Stimulated activated CD8-positive, alpha-beta memory T cell treated with anti-CD3 and anti-CD28 coated beads, Interleukin-4, amount 100 ng/mL, for 48 hours (primary cell): ENCODE measurements at places on chromosomes 16 and 17.

GRCh38 chr16:77816293-77816692 is 27.9 kb downstream of the VAT1L start:
- no peak for DNase-seq

- no peak for DNase-seq
These were observed 23.2 kb downstream of the NLK start for GRCh38 chr17:28065706-28066105.

- DNase-seq: no peak
These were observed 46.6 kb downstream of the STH start for GRCh38 chr17:46045639-46046038.

DNA sequence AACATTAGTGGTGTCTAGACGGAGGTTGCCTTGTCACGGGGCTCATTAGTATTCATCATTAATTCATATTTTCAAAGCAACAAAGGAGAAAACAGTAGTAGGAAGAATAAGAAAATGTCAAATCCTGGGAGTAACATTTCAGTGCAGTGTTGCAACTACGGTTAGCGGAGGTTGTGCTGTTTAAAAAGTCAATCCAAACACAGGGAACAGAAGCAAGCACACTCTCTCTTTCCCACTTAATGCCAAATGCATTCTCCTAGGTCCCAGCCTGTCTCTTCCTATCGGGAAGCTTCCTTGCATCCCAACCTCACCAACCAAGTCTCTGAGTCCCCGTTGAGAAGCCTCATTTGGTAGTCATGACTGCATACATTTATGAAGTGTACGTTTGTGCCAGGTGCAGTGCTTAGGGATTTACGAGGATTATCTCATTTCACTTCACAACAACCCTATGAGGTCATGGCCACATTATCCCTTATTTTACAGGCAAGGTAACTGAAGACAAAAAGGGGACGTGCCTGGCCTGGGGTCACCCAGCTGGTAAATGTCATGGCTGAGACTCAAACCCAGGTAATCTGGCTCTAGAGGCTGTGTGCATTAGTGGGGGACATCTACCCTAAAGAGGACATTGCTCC is 283.6 kb upstream of the SALL1 start:
- no peak for DNase-seq

- no peak for DNase-seq
These were observed 1.8 kb downstream of the RUNDC3A start for GRCh38 chr17:44310188-44310587.

GRCh38 chr16:72787514-72788268 is 260.2 kb downstream of the ZFHX3 start:
- DNase-seq: peak; percentile 76

DNA sequence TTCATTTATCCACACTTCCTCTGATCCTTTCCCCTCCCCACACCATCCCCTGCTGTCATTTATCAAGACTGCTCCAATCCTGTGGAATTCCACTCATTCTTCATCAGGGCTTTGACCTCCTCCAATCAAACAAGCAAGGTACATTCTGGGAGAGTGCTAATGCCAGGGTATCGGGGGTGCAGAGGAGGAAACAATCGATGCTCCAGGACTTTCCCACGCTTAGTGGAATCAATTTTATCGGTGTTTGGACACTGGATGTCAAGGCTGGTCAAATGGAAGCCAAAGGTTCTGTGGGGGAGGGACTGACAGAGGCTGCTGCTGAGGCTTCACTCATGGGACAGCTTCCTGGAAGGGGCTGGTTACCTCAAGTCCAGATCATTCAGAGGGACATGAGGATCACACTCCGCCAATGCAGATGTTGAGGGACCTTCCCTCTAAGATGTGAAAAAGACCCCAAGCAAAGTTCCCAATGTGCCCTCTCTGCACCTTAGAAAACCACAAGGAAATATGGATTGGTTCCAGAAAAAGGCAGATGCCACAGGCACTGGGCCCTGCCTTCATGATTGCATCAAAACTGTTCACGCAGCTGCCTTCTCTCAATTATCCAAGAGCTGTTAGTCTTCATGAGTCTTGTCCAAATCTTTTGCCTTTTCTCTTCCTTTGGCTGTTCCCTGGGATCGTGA is 44.7 kb upstream of the SOX9 start:
- DNase-seq: no peak

GRCh38 chr16:47644661-47645060 is 183.5 kb downstream of the PHKB start:
- DNase-seq: no peak

- DNase-seq: no peak
These were observed 27.6 kb upstream of the CCL1 start for GRCh38 chr17:34390649-34391048.

- no peak for DNase-seq
These were observed 10.7 kb upstream of the KCNJ2 start for GRCh38 chr17:70158591-70158990.

GRCh38 chr16:12339686-12340085 is 363.2 kb downstream of the SNX29 start:
- DNase-seq: no peak

- peak; percentile 60 for DNase-seq
These were observed 87.8 kb downstream of the GNAO1 start for GRCh38 chr16:56279132-56279531.
